ENCODE measurements at places on chromosomes 2 and 18. TPM values are rescaled to one million over a fixed set of nuclear protein-coding genes. Genes with fewer than 3 reads are reported as not detected.

GRCh38 chr2:68715353-68716041, 19.1 kb upstream of the ARHGAP25 start:
- H3K27me3 ChIP-seq, result no peaks in the 10 kb centered on the region
- no peak overlapping the region for H3K4me3 ChIP-seq
- peak; percentile 75 for DNase-seq
- H3K4me1 ChIP-seq, result peaks cover 75% of the 10 kb centered on the region
- no peaks in the 10 kb centered on the region for H3K36me3 ChIP-seq
- peak overlapping the region; percentile 79 for H3K27ac ChIP-seq

DNA sequence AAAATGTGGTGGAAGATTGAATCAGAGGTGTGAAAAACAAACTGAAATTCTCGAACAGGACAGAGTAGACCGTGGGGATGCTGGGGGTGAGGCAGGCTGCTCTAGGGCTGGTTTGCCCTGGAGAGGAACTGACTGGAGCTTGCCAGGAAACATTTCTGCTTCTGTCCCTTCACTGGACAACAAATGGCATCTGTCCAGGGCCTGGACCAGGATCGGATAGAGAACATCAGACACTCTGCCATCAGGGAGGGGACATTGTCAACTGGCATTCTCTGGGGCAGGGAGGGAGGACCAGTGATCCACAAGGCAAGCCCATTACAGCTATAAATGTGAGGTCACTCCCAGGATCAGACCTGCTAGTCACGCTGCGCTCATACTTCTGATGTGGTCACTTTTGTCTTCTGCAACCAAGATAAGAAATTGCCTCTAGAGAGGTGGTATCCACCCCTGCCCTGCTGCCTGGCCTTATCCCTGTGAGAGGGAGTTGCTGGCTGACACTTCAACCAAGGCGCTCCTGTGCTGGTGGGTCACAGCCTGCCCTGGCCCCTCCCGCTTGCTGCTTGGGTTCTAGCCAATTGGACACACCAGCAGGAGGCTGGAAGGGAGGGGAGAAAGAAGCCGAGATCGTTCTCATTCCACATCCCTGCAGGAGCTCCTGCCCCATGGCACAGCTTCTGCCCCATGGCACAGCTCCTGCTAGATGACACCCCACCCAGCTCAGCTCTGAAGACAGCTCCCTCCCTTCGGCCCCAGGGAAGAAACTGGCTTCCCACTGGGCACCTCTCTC, 8.7 kb downstream of the NPPC start:
- no peaks in the 10 kb centered on the region for H3K27me3 ChIP-seq
- DNase-seq, result peak; percentile 3
- H3K4me3 ChIP-seq, result no peak overlapping the region
- peaks cover 6% of the 10 kb centered on the region for H3K4me1 ChIP-seq
- H3K36me3 ChIP-seq, result no peaks in the 10 kb centered on the region

Gene ITPRIPL1
- total RNA-seq, result 28.4 TPM

DNA sequence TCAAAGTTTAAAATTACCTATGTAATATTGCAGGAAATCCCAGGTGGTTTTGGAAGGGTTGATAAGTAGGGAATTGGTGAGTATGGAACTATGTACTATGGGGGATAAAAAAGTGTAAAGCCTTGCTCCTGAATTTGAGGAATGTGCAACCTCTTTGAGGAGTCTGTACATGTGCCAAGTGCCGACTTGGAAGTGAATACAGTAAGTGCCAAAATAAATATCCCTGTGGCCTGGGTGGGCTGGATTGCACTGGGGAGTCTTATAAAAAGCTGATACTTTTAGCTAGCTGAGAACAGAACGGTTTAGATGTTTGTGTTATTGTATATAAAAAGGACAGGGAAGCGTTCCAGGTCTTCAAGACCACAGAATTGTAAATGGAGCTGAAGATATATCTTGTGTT, 317.1 kb upstream of the LRRTM1 start:
- H3K27ac ChIP-seq, result no peak overlapping the region
- no peak for DNase-seq
- no peak overlapping the region for H3K4me3 ChIP-seq
- no peaks in the 10 kb centered on the region for H3K27me3 ChIP-seq

GRCh38 chr18:54881229-54881768, 53.0 kb downstream of the RAB27B start:
- no peak for DNase-seq
- H3K36me3 ChIP-seq, result peaks cover 6% of the 10 kb centered on the region
- H3K4me1 ChIP-seq, result no peaks in the 10 kb centered on the region
- no peak overlapping the region for H3K4me3 ChIP-seq

Gene HAAO
- total RNA-seq, result 0.86 TPM

DNA sequence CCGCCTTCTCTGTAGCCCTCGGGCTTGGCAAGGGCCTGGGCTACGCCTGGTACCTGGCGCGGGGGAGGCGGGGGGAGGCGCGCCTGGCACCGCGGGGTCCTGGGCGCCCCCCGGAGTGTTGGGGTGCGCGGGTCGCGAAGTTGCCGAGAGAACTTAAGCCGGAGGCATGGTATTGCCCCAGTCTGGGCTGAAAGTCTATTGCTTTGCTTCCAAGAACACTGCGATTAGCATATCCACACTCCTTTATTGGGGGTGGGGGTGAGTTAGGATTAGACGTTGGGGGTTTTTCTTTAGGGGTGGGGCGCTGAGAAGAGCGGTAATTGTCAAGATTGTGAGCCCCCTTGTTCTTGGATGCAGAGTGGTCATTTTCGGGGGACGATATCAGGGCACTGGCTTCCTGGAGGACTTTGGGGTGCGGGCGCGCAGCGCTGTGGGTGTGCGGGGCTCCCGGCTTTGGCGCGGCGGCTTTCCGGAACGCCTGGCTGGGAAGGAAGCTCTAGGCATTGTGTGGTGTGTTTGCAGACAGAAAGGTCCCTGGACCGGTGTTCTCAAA, 798 bp downstream of the TANC1 start:
- DNase-seq, result peak; percentile 11
- peaks cover 39% of the 10 kb centered on the region for H3K27me3 ChIP-seq
- H3K27ac ChIP-seq, result no peak overlapping the region
- peaks cover 14% of the 10 kb centered on the region for H3K4me1 ChIP-seq
- no peaks in the 10 kb centered on the region for H3K36me3 ChIP-seq

GRCh38 chr2:20423359-20423758, 23.5 kb upstream of the RHOB start:
- H3K27me3 ChIP-seq, result peaks cover 3% of the 10 kb centered on the region
- no peak overlapping the region for H3K27ac ChIP-seq
- peaks cover 16% of the 10 kb centered on the region for H3K4me1 ChIP-seq
- no peak for DNase-seq

Gene GALNT14
- 0.83 TPM for total RNA-seq

DNA sequence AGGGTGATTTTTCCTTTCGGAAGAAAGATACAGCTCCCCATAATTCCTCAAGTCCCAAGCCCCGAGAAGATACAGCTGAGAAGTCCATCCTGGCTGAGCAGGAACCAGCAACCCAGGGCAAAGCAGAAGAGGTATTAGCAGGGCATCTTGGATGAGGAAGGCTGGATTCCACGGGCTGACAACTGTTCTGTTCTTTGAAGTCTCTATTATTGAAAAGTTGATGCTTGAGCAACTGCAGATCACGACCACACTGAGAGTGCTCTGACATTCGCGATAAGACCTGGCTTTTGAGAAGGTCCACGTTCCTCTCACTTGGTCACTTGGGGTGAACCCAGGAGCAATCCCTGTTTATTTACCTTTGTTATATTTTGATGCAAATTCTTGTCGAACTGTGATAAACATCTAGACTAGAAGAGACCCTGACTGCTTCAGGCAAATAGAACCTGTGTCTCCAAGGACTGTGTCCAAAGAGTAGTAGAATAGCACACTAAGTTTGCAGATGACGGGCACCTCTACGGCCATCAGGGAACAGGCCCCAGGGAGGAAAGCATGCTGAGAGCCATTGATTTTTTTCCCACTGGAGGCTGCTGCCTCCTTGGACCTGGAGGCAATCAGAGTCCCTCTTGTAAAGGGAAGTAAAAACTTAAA, 133.1 kb downstream of the ARL4C start:
- no peaks in the 10 kb centered on the region for H3K27me3 ChIP-seq
- H3K4me3 ChIP-seq, result no peak overlapping the region
- H3K27ac ChIP-seq, result peak overlapping the region; percentile 3

DNA sequence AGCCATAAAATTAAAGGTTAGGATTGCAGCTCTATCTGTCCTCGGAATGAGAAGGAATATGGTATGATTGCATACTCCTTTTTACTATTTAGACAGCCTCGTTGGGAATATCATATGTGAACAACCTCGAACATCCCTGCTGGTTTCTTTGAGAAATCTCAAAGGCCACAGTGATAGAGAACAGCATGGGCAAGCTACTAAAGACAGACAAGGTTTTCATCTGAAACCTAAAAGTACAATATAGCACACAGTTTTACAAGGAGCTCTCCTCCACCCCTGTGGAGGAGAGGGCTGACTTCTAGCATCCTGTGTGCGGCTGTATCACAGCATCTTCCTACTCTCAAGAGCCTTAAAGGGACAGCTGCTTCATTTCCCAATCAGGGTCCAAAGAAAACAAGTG, 104.3 kb downstream of the VWC2L start:
- H3K27me3 ChIP-seq, result no peaks in the 10 kb centered on the region
- H3K27ac ChIP-seq, result no peak overlapping the region
- DNase-seq, result no peak

DNA sequence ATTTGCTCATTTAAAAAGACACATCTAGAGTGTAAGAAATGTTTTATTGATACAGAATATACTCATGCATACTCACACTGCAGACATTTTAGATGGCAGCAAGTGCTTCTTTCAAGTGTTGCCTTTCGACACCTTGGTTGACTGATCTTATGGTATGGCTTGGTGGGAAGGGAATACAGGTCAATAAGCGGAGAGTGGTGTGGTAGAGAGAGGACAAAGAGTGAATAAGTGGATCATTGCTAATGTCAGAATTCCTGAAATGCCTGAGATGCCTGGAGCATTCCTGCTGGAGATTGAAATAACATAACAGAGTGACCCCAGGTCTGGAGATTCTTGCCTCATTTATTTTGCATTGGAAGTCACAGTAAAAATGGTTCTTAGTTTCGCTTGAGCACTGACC, 76.7 kb downstream of the RND3 start:
- H3K27me3 ChIP-seq, result no peaks in the 10 kb centered on the region
- no peak overlapping the region for H3K4me3 ChIP-seq
- no peak for DNase-seq

- no peak overlapping the region for H3K4me3 ChIP-seq
- H3K27me3 ChIP-seq, result peaks cover 3% of the 10 kb centered on the region
Measured at GRCh38 chr2:168999668-169000213, 31.4 kb downstream of the ABCB11 start.

- peak overlapping the region; percentile 82 for H3K27ac ChIP-seq
- H3K4me3 ChIP-seq, result peak overlapping the region; percentile 17
- DNase-seq, result peak; percentile 79
- H3K27me3 ChIP-seq, result no peaks in the 10 kb centered on the region
- H3K4me1 ChIP-seq, result peaks cover 87% of the 10 kb centered on the region
- peaks cover 22% of the 10 kb centered on the region for H3K36me3 ChIP-seq
Measured at GRCh38 chr2:203802342-203803052, 65.1 kb upstream of the CTLA4 start.
